ENCODE measurements at places on chromosomes 3 and 15.

GRCh38 chr15:31374489-31374888, 47.9 kb downstream of the KLF13 start:
- no peak for DNase-seq

DNA sequence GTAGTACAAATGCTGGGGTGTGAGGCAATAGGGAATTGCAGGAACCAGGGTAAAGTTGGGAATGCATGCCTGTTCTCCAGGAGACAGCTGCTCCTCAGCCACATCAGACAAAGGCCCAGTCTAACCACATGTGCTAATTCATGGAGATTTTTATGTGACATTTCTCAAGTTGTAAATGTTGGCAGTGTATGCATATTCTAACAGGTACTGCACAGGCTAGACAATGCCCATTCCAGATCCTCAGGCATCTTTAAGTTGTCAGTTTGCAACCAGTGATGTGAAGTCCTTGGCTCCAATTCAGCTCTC, 84.9 kb downstream of the EEFSEC start:
- DNase-seq: no peak

GRCh38 chr15:92463826-92464225, 70.1 kb downstream of the ST8SIA2 start:
- no peak for DNase-seq

- no peak for DNase-seq
Observed at GRCh38 chr3:19931767-19932188, 2.2 kb downstream of the EFHB start.

- DNase-seq: no peak
Observed at GRCh38 chr15:48121849-48122248, 1.1 kb downstream of the SLC24A5 start.

- no peak for DNase-seq
Observed at GRCh38 chr15:45088801-45089711, 24.9 kb downstream of the DUOX2 start.

- DNase-seq: no peak
Observed at GRCh38 chr3:48429960-48430707, at the start of gene PLXNB1. PLXNB1 (minus strand) TSS chr3:48430086; CDS start chr3:48424611, 5,475 bp downstream.

DNA sequence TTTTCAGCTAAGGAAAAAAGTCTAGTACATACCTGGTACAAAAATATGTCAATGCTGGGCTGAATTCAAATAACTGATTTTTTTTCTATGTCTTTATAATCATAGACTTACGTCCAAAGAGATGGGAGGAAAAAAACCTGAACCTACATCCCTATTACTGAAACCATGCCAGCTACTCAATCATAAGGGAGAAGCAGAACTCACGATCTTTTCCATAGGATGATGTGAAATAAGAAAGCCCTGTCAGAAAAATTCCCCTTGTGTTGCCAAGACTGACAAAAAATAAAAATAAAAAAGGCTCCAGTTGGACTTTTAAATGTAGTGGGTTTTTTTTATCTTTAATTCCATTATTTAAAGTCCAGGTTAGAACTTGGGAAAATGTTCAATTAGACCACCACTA, 3.3 kb downstream of the MSL2 start:
- no peak for DNase-seq

GRCh38 chr3:98734735-98735134, 28.4 kb upstream of the ST3GAL6 start:
- no peak for DNase-seq

DNA sequence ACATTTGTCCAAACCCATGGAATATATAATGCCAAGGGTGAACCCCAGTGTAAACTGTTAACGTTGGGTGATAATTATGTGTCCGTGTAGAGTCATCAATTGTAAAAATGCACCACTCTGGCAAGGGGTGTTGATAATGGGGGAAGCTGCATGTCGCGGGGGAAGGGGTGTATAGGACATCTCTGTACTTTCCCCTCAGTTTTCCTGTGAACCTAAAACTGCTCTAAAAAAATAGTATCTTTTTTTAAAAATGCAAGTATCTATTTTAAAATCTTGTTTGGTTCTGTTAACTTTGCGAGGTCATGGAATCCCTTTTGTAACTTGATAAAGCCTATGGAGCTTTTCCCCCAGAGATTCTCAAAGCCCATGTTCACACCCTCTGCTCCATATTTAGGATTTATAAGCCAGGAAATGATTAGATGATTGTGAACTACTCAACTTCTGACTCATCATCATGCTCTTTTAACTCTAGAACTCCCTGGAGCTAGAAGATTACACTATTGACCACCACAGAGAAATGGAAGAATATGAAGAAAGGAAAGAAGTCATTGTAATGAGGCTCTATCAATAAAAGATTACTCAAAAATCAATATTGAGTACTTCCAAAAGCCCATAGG, 56.1 kb upstream of the C3orf49 start:
- DNase-seq: no peak

GRCh38 chr3:179268400-179269051, 17.6 kb upstream of the KCNMB3 start:
- no peak for DNase-seq

DNA sequence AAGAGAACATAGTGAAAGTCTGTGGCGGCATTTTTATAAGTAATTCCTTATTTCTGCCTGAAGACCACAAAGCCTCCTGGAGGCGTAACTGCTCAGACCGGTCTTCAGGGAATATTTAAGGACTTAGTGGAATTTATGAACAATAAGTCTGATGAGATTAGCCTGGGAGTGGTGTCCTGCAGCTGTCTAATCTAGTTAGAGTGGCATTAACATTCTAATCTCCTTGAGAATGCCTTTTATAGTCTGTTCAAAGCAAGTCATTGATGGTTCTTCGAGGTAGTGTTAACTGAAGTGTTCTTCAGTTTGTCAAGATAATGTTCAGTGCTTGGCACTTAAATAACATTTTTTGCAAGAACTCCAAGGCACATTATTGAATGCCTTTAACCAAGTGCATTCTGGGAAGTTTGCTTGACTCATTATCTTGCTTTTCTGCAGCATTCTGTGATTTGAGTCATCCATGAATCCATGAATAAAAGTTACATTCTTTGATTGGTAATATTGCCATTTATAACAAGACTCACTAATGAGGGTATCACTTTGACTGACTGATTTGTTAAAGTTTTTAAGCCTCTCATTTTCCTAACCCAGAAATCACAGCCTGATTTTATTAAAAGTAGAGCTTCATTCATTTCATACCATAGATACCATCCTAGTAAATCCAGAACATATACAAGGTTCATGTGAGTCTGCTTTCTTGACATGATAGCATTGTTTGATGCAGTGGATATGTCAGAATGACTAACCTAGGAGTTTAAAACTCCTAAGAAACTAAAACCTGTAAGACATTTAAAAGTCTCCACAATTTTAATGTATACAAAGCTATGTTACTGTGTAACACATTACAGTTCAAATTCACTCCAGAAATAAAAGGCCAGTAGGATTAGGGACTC, 12.5 kb downstream of the RBM5 start:
- DNase-seq: no peak

GRCh38 chr3:127805026-127805753, 17.1 kb downstream of the MGLL start:
- DNase-seq: no peak

Data from stimulated activated CD8-positive, alpha-beta memory T cell treated with anti-CD3 and anti-CD28 coated beads, Interleukin-7, amount 100 ng/mL, for 4 hours (primary cell).